ENCODE measurements at places on chromosomes 5 and 9. TPM values are rescaled to one million over a fixed set of nuclear protein-coding genes. Genes with fewer than 3 reads are reported as not detected.

Gene DND1
- polyA plus RNA-seq, result 1.0 TPM

DNA sequence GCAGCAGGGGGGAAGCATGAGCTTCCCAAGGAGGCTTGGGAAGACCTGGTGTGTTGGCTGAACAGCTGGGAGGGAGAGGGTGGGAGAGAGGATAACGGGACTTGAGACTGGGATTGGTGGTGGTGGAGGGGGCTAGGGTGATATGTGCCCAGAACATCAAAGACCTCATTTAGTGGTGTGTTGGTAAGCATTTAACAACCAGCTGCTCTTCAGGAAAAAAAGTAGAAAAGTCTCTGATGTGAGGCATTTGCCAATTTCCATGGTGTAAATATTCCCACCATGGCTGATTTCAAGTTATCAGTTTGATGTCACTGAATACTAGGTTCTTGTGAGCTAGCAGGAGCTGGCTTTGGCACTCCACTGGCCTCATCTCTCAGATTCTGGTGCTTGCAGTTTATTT lies 170.8 kb downstream of the MACROH2A1 start:
- no peak for DNase-seq

Gene SOX30
- polyA plus RNA-seq, result 0.55 TPM

GRCh38 chr9:79292731-79293280 lies 279.0 kb upstream of the TLE4 start:
- DNase-seq, result no peak

DNA sequence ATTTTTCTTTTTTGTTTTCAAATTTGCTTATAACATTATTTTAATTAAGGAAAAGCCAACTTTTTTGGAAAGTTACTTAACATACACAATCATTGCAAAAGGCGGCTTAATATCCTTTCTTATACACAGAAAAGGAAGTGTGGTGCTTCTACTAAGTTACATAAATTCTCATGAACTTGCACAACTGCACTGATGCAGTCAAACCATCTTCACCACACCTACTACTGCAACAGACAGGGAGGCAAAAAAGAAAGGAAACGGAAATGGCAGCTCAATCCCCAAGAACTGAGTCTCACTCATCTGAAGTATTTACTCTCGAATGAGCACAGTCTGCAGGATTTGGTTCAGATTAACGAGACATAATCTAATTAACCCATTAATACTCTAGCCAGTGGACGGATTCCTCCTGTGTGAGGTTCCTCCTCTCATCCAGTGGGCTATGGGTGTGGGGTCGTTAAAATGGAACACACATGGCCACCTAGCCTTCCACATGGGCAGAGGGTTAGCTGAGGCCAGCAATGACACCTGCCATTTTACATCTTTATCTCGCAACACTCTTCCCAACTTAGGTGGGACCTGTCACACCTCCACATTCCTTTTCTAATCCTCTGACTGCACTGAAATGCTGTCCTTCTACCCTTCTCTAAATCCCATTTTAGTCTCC lies 30.0 kb downstream of the GOLM1 start:
- no peak for DNase-seq

GRCh38 chr5:113614191-113614590 lies 100.7 kb downstream of the YTHDC2 start:
- DNase-seq, result no peak

DNA sequence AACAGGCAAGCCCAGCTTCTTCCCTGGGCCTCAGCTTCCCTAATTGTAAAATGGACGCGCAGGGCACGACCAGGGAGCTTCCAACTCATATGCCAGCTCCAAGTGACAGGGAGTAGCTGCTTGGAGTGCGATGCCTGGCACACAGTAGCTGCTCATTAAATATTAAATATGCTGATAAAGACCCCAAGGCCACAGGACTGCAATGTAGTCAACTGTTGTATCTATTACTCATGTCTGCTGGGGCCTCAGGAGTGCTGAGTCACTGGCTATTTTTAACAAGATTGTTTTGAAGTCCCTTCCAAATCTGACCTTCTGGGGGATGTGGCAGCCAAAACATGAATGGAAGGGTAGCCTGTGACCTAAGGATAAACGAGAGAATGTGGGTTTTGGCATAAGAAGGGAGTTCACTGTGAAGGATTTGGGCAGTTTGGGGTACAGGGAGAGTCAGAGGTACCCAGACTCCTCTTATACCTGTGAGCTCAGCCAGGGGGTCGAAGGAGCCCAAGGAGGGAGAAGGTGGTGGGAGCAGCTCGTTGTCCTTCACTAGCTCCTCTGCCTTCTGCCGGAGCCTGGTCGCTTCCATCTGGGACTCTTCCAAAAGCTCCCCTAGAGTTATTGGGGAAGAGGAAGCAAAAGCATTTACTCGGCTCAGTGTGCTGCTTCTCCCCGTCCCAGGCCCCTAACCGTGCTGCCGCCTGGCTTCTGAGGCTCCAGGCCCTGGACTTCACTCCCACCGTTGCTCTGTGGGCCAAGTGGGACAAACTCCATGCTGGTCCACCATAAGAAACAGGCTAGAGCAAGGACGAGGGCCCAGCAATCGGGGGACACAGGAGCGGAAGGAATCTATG lies 17.5 kb downstream of the TNIP1 start:
- no peak for DNase-seq

- DNase-seq, result no peak
These were observed 86.2 kb downstream of the HACD4 start for GRCh38 chr9:20945269-20945668.

Gene ABCA1
- 10.3 TPM for polyA plus RNA-seq

DNA sequence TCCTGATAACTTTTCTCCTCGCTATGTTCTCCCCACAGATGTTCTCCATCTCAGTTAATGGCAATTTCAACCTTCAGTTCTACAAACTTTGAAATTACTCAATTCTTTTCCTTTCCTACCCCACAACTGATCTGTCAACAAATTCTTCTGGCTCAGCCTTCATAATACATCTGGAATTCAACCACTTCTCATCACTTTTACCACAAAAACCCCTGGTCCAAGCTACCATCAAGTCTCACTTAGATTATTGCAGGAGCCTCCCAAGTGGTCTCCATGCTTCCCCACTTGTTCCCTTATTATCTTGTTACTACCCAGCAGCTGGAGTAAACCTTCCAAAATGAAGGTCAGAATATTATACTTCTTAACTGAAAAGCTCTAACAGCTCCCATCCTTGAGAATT lies 110.1 kb downstream of the FBN2 start:
- no peak for DNase-seq

- no peak for DNase-seq
These were observed 173.9 kb upstream of the PPP1R26 start for GRCh38 chr9:135305546-135306180.

- DNase-seq, result no peak
These were observed 294.6 kb downstream of the ZNF608 start for GRCh38 chr5:124451721-124452383.

GRCh38 chr5:20524991-20525529 lies 537.1 kb upstream of the CDH18 start:
- DNase-seq, result no peak

Gene GARIN3
- polyA plus RNA-seq, result not detected

All from renal cortex interstitium (tissue), 15 donors.